Activated CD4-positive, alpha-beta T cell treated with anti-CD3 and anti-CD28 coated beads, Interleukin-2, amount 50 U/mL, for 24 hours (primary cell): ENCODE measurements at places on chromosomes 2 and 18.

GRCh38 chr2:55311444-55311870 is 42.4 kb upstream of the MTIF2 start:
- DNase-seq = no peak

GRCh38 chr2:39622860-39623259 is 42.9 kb upstream of the TMEM178A start:
- DNase-seq = no peak

DNA sequence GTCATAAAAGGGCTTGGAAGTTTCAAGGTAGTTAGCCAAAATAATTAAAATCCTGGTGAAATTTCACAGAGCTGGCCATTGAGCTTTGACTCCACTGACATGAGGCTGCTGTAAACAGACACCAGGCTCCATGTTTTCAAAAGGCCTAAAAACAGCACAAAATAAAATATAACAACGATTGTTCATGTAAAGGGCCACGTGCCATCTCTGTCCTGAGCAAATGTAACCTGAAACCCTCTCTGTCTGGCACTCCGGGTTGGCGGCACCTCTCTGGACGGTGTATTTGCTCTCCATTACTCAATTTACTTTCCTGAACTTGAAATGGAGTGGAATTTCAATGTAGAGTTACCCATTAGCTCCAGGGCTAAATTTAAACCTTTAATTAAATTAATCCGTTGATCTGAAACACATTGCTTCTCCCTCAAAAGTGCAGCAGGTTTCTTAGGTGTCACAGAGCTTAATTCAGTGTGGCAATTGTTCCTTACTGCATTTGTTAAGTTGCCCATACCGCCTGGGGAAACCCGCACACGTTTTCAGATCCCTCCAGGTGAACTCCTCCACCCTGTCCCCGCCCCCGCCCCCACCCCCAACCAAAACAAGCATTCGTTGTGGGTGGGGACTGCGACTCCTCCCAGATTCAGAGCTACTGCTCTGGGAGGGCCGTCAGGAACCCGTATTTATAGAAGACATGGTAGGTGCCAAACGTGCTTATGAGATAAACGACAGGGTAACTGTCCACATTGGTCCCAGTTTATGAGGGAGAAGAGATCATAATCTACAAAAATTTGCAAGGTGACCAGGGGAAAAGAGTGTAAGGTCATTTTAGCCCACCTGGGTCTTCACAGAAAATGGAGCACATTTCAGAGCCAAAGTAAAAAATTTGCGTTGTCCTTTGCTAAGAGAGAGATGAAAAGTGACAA is 1.2 kb upstream of the CABLES1 start:
- DNase-seq = peak; percentile 12

GRCh38 chr2:151159109-151159662 is 102.5 kb downstream of the RBM43 start:
- DNase-seq = no peak

DNA sequence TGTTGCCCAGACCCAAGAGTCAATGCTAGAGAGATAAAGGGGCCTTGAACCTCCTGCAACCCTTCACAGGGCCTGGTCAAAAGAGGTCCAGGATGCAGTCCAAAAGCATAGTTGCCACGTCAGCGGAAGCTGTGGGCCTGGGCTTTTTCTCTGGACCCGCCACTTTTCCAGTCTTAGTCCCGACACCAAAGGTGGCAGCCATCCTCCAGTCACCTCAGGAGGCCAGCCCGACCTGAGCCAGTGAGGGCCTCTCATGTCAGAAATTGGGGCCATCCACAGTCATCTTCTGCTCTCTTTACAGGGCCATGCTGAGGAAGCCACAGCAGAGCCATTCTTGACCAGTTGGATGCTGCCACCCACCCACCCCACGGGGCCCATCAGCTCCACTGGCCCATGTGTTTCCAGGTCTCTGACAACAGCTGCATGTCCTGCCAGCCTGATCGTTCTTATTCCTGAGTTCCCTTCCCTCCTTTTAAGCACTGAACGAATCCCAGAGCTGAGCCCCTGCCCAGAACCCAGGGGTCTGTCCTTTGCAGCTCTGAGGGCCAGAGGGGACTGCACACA is 34.1 kb upstream of the KLHL29 start:
- no peak for DNase-seq
